ENCODE measurements at places on chromosomes 3 and 15.

DNA sequence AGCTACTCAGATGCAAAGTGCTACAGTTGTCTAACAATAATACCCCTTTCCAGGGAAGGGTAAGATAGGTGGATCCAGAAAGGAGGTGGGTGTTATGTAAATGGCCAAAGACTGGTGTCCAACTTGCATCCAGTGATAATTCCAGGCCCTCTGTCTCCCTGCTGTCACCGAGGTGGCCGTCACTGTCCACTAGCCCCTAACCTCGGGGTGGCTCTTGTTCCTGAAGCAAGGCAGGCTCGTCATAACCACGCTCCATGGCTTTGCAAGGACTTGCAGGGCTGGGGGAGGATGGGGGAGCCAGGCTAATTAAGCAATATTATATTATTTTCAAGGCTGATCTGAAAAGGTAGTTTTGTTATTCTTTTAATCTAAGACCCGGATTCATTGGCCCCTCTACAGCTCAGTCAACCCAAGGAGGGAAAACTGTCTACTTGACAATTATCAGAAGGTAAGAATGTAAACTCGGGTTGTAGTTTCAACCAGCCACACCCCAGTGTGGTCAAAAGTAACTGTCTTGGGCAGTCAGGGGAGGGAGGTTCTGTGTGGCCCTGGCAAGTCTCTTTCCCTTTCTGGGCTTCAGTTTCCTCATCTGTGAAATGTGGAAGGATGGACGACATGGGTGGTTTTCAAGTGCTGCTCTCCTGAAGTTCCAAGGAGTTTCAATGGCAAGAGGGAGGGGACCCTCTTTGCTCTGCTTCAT, 220.1 kb upstream of the BHLHE40 start:
- no peak for DNase-seq

DNA sequence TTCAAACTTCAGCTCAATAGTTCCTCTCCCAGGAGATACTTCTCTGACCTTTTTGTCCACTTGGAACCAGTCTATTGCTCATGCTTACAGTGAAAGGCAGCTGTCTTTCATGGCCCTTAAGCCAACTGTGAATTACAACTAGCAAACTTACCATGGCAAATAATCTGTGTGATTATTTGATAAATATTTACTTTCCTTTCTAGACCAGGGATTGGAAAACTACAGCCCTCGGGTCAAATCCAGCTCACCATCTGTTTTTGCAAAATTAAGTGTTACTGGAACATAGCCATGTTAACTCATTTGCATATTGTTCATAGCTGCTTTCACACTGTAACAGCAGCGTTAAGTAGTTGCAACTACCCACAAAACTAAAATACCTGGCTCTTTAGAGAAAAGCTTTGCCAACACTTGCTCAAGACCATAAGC, 289.1 kb upstream of the MCTP2 start:
- no peak for DNase-seq

GRCh38 chr3:174862666-174863065, 3.5 kb downstream of the NAALADL2 start:
- no peak for DNase-seq

DNA sequence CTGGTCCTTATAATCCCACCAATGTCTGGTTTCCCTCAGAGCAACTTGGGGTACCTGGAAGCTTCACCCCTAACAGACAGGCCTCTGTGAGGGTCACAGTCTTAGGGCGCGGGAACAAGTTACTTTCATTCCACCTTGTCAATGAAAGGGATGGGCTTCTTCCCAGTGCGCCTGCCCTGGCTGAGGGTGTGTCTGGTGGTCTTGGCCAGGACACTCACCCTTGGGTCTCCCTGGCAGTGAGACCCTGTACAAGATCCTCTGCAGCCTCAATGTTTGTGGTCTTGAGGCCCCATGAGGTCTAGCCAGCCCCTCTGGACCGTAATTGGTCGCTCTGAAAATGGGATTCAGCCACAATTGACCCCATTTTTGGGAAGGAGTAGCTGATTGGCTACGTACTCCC, 40.2 kb downstream of the SMAD6 start:
- DNase-seq: no peak

DNA sequence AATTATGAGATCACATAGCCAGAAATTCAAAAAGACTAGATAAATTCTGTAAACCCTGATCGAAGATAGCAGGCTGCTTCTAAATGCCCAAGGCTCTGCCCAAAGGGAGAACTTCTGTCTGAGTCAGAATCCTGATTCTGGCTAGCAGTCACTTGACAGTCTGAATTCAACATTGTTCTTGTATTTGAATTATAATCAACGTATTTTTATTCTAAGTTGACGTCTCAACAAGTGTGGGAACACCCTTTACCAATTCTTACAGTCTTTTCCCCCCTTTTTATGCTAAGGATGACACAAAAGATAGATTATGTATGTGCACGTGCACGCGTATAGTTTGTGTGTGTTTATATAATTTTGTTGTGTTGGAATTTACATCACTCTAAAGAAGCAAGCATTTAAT, 552.8 kb downstream of the NAALADL2 start:
- no peak for DNase-seq

GRCh38 chr3:50243543-50243895, 7.5 kb downstream of the GNAI2 start:
- no peak for DNase-seq
